Thoracic aorta (tissue), 2 donors: ENCODE measurements at places on chromosomes 5 and 9. TPM values are rescaled to one million over a fixed set of nuclear protein-coding genes. Genes with fewer than 3 reads are reported as not detected.

GRCh38 chr9:124660341-124660801 lies 110.7 kb downstream of the NR6A1 start:
- DNase-seq = no peak

LCN2 gene
- not detected for total RNA-seq

- no peak for DNase-seq
Observed at GRCh38 chr9:82895822-82896110, 167.2 kb downstream of the RASEF start.

DNA sequence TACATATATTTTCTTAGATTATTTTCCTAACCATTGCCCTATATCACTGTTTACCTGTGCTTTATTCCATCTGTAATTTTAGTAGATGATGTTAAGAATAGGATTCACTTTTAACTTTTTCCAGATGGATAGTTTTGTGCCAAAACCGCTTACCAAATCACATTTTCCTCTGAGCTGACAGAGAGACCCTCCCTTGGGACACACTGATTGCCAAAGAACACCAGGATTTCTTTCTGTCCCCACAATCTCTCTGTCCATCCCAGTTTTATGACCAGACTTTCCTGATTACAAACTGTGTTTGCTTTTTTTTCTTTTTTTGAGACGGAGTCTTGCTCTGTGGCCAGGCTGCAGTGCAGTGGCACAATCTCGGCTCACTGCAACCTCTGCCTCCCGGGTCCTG lies 81.3 kb upstream of the SPATA31C2 start:
- DNase-seq = no peak

OR2K2 gene
- not detected for total RNA-seq

TRAF1 gene
- 36.4 TPM for total RNA-seq

MYO10 gene
- 41.7 TPM for total RNA-seq

TRIO gene
- total RNA-seq = 219 TPM

GAPVD1 gene
- total RNA-seq = 105 TPM

PCDHA11 gene
- 0.14 TPM for total RNA-seq

GRCh38 chr5:177980743-177981151 lies 15.3 kb downstream of the PROP1 start:
- no peak for DNase-seq

ZDHHC11 gene
- total RNA-seq = 4.2 TPM

DNA sequence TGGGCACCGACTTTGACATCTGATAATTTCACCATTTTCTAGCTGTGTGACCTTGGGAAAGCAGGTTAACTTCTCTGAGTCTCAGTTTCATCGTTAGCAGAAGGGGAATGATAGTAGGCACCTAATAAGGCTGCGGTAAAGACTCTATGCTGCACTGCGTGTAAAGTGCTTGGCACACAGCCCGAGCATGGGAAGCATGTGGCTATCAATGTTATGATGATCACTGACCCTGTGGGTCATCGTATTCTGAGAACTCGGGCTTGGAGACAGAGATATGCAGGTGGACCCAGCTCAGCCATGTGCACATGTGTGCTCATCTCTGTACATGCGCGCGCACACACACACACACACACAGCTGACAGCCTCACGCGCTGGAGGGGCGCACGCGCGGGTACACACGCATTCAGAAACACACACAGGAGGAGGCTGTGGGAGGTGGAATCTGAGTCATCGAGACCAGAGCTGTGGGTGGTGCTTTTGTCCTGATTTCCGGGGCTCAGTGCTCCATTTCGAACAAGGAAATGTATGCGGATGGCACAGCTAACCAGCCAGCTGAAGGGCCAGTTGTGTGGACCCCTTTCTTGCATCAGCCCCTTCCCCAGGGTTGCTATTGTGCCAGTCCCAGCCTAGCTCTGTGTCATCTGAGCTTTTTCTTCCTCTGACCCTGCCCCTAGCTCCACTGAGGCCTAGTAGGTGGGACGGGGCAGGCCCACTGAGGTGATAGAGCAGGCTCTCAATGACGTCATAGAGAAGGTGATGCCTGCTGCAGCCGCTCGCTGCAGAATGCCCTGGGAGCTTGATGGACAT lies 11.1 kb upstream of the ARAP3 start:
- no peak for DNase-seq

- no peak for DNase-seq
Observed at GRCh38 chr9:133250741-133251170, 24.2 kb downstream of the ABO start.

DNA sequence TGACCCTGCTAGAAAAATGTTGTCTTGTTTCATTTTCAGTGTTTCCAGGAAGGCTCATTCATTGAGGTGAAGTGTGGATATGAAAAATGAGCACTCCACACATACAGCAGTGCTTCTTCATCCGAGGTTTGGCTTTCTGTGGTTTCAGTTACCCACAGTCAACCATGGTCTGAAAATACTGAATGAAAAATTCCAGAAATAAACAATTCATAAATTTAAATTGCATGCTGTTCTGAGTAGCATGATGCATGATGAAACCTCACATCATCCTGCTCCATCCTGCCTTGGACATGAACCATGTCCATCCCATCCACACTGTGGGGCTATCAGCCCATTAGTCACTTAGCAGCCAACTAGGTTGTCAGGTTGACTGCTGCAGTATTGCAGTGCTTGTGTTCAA lies 10.4 kb upstream of the SLC45A2 start:
- no peak for DNase-seq

PROB1 gene
- total RNA-seq = 1.9 TPM

GFPT2 gene
- 32.1 TPM for total RNA-seq

SPATA31C1 gene
- not detected for total RNA-seq

DNA sequence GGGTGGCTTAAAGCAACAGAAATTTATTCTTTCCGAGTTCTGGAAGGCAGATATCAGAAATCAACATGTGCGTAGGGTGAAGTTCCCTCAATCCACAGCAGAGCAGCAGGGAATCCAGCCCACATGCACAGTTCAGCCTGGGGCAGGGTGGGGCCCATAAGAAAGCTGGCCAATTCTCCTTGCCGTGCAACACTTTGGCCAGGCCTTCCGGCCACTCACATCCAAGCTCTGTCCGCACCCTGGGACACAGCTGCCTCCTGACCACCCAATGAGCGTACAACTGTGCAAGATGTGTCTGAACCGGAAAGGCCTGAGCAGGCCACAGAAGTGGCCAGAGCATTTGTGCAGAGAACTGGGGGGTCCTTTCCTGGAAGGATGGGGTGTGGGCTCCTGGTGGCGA lies 274.9 kb downstream of the GADD45G start:
- no peak for DNase-seq

- DNase-seq = no peak
Observed at GRCh38 chr5:1667648-1668140, 131.9 kb downstream of the MRPL36 start.

- no peak for DNase-seq
Observed at GRCh38 chr9:124875501-124875900, 13.6 kb downstream of the ARPC5L start.

DNA sequence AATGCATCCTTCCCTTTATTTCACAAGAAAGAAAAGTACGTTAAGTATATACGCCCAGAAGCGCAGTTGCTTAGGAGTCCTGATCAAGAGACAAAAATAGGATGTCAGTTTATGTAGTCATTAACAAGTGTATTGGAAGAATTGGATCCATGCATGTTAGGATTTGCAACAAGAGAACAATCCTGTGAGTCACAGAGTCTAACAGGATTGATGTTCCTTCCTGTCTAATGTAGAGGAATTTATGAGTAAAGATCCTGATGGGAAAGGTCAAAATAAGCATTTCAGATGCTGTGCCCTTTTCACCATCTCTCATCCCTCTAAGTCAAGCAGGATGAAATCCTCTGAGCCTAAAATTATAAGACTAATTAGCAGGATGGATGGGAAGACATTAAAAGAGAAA lies 406.0 kb upstream of the GRIA1 start:
- DNase-seq = no peak

TMEM215 gene
- total RNA-seq = not detected

GRCh38 chr9:70462300-70462699 lies 47.8 kb upstream of the KLF9 start:
- DNase-seq = no peak

DNA sequence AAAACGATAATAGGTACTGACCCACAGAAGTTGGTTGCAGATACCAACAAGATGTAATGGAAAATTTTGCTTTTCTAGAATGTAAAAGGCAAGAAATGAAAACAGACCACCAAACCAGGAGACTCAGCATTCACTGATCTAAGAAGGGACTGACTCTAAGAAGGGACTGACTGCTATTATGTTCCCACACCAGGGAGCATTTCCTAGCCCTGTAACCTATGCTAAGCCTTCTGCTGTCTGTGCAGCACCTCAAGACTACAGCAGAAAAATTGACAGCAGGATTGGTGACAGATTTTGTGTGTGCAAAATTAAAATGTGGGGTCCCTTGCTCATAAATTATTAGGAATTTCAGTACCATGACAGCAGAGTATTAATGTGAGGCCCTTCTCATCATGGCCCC lies 154.8 kb downstream of the GABRB2 start:
- DNase-seq = no peak

OR1L6 gene
- not detected for total RNA-seq

- no peak for DNase-seq
Observed at GRCh38 chr9:86557918-86558317, 203.7 kb upstream of the TUT7 start.

DNA sequence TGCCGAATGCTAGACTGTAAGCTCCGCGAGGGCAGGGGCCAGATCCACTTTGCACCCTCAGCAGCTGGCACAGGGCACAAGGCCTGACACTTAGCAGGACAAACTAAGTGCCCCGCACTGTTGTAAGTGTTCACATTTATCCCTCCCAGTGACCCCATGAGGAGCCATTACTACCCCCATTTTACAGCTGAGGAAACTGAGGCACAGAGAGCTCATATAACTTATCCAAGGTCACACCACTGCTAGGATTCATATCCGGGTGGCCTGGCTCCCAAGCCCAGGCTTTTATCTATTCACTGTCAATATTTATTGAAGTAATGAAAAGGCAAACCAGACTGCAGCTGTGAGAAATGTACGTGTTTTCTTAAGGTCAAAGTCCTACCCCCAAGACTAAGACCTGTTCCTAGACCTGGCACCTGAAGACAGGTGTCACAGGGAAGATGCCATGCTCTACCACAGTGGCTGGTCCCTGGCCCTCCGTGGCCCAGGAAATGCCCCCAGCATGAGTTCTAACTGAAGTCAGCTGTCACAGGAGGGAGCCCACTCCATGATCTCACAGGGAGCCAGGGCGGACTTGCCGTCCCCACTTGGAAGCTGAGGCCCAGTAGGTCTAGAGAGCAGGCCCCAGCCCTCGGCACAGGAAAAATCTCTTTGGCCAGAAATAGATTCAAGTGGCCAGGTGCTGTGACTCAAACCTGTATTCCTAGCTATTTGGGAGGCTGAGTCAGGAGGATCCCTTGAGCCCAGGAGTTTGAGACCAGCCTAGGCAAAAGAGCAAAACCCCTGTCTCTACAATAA lies 74.7 kb upstream of the IL17B start:
- DNase-seq = no peak

GRCh38 chr5:157308836-157309465 lies 43.0 kb downstream of the CYFIP2 start:
- DNase-seq = no peak

DNA sequence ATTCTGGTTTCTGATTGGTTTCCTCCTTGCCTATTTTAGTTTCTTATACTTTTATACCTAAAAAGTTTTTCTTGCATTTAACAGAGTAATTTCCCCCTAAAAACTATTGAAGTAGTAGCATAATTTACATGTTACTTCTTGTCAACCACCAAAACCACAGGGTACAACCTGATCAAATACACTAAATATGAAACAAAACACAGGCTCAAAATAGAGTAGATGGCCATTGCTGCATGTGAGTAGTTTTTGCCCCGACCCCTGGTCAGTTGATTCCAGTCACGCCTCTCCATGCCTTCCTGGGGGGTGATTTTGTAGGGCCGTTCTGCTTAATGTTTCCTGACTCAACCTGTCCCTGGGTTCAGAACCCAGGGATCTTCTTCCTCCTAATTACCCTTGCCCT lies 101.8 kb downstream of the TLE4 start:
- no peak for DNase-seq

NTNG2 gene
- 2.0 TPM for total RNA-seq

GRCh38 chr9:33245341-33245740 lies 5.4 kb downstream of the SPINK4 start:
- no peak for DNase-seq

DNA sequence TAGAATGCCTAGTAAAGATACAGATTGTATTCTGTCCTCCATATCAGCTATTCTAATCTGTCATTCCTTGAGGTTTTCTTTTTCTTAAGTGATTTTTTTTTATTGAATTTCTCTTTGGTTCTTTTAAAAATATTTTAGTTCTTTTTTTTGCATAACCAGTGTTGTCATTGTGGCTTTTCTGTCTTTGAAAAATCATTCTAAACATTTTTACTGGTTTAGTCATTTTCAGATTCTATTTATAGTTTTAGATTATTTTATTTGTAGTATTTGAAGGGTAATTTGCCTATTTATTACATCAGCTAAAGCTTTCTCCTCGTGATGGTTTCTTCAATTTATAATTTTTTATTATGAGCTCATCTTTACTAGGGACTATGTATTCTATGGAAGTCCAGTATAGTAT lies 78.1 kb downstream of the NDUFAF2 start:
- DNase-seq = no peak

ECSCR gene
- total RNA-seq = 35.6 TPM

AQP3 gene
- 6.9 TPM for total RNA-seq

GRCh38 chr9:130715270-130715669 lies 21.7 kb downstream of the EXOSC2 start:
- no peak for DNase-seq

SPEF2 gene
- total RNA-seq = 16.2 TPM

GRCh38 chr5:107977550-107978071 lies 306.9 kb upstream of the EFNA5 start:
- no peak for DNase-seq

GRCh38 chr5:89513299-89514044 lies 630.5 kb upstream of the MEF2C start:
- DNase-seq = no peak

DNA sequence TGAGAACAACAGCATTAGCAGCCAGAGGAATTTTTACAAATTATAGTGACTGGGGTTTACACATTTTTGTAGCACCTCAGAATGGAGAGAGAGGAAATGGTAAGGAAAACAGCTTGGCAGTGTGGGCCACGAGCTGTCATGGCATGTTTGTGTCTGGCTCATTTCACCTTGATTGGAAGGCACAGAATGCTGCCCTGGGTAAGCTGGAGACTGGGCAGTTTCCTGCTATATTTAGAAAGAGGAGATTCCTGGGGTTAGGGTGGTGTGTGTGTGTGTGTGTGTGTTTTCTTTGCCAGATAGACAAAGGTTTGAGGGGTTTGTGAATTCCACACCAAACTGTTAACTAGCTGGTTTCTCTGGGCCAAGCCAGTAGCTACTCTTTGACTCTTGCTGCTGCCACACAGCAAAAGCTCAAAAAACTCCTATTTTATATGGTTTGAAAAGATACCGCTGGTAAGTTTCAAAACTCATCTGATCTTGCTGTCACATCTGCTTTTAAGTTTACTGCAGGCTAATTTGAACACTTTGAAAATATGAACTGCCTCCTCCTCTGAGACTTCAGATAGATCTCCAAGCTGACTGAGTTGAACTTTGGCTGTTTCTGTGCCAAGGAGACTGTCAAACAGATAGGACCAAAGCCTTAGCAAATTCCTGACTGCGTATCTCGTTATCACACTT lies 9.1 kb downstream of the ARHGAP26 start:
- no peak for DNase-seq

- DNase-seq = no peak
Observed at GRCh38 chr5:171606414-171607024, 179.1 kb upstream of the SMIM23 start.
